Chondrocyte (in vitro differentiated cells): ENCODE measurements at places on chromosomes 11 and 22. TPM values are rescaled to one million over a fixed set of nuclear protein-coding genes. Genes with fewer than 3 reads are reported as not detected.

The SLC17A6 gene
- total RNA-seq = not detected in 3 replicates

GRCh38 chr22:32142600-32142999 is 16.5 kb downstream of the C22orf42 start:
- DNase-seq = no peak

The OR52A1 gene
- total RNA-seq = not detected in 3 replicates

- no peak for DNase-seq
Observed at GRCh38 chr22:16834971-16835370, 9.8 kb upstream of the XKR3 start.

GRCh38 chr11:78158987-78159652 is 19.7 kb upstream of the ALG8 start:
- DNase-seq = no peak

- no peak for DNase-seq
Observed at GRCh38 chr11:1047595-1048156, 11.2 kb upstream of the MUC6 start.

DNA sequence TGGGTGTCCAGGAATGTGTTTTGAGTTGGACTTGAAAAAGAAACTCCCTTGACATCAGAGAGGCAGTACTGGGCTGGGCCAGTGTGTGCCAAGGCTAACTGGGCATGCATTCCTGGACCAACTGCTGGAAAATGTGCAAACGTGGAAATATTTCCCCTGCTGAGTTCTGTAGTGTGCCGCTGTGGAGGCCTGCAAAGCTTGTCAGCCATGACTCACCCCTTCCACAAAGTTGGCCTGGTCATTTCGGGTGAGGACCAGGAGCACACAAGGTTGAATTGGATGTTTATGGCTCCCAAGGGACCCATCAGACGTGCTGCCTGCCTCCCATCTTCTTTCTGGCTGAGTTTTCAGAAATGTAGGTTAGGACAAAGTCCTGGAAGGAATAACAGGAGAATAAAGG is 513.1 kb downstream of the MIAT start:
- DNase-seq = no peak
